CD4-positive, alpha-beta T cell treated with Interleukin-15 for 4 hours (primary cell): ENCODE measurements at places on chromosomes 12 and 14.

GRCh38 chr12:27014859-27015729, 910 bp upstream of the TM7SF3 start:
- DNase-seq, result no peak

DNA sequence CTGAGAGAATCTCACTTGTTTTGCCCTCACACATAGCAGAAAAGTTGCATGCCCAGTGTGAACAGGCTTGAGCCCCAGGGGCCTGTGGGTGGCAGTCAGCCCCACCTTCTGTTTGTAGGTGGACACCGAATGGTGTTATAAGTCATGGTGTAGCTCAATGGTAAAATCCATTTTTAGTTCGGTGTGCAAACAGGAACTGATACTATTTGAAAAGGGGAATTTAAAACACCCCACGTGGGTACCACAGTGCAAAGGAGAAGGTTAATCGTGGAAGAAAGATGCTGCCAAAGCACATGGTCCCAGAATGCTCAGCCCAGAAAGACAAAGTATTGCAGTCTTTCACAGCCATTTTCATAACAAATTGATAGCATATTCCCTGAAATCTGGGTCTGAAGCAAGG, 71.8 kb upstream of the GZMB start:
- no peak for DNase-seq

DNA sequence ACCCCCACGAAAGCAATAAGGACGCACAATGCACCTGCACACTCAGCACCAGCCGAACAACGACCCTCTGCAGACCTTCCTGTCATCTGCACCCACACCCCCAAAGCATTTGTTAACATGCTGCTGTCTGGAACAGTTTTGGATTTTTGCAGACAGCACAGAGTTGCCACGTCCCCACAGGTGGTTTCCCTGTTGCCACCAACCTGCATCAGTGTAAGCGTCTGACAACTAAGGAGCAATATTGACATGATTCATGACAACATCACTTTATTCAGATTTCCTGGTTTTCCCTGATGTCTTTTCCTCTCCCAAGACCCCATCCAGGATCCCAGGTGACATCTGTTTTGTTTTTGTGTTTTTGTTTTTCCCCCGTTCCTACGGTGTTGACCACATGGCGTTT, 150.7 kb upstream of the C14orf180 start:
- DNase-seq, result no peak

DNA sequence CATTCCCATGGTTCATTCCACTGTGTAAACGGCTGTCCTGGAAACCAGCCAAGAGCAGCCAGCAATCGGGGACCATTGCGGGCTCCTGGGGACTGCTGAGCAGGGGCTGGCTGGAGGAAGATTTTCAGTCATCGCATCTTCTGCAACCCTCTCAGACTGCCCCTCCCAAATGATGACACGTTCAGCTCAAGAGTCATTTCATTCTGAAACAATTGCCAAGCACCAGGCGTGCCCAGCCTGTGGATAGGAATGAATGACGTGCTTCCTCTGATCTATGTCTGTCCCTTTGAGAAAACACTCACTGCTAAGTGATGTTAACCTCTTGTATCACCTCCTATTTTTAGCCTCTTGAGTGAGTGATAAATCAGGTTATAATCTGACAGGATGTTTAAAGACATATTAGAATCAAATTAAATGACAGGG, 62.0 kb downstream of the NDUFA12 start:
- DNase-seq, result peak; percentile 38

GRCh38 chr14:105275267-105275946, 25.4 kb downstream of the BRF1 start:
- DNase-seq, result no peak

GRCh38 chr12:33093534-33093933, 197.0 kb upstream of the PKP2 start:
- DNase-seq, result no peak

- DNase-seq, result no peak
Observed at GRCh38 chr12:42421844-42422779, 96.1 kb downstream of the PPHLN1 start.

- DNase-seq, result no peak
Observed at GRCh38 chr12:24307153-24307552, 357.7 kb upstream of the SOX5 start.

- DNase-seq, result no peak
Observed at GRCh38 chr12:93244514-93245077, 133.1 kb upstream of the NUDT4 start.

GRCh38 chr12:1553987-1554982, 40.1 kb downstream of the FBXL14 start:
- no peak for DNase-seq

GRCh38 chr12:5172886-5173285, 129.2 kb downstream of the KCNA5 start:
- no peak for DNase-seq

GRCh38 chr14:91536327-91536726, 26.2 kb upstream of the PPP4R3A start:
- DNase-seq, result no peak

DNA sequence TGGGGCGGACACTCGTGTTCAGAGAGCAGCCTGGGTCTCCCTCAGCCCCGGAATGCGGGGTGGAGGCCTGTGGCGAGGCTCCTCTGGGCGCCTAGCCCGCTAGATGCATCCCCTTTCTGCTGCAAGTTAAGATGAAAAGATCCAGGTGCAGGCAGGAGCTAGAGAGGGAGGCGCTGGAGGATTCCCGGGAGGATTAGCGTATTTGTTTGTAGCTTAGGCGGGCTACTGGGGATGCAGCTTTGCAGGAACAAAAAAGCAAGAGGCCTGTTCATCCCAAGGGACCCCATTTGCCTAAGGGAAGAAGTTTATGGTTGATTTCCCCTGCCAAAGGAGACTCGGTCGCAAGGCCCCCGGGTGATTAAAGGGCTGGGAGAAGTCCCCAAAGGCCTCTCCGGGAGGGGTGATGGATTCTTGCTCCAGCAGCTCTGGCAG, 824 bp downstream of the CCDC177 start:
- DNase-seq, result no peak

DNA sequence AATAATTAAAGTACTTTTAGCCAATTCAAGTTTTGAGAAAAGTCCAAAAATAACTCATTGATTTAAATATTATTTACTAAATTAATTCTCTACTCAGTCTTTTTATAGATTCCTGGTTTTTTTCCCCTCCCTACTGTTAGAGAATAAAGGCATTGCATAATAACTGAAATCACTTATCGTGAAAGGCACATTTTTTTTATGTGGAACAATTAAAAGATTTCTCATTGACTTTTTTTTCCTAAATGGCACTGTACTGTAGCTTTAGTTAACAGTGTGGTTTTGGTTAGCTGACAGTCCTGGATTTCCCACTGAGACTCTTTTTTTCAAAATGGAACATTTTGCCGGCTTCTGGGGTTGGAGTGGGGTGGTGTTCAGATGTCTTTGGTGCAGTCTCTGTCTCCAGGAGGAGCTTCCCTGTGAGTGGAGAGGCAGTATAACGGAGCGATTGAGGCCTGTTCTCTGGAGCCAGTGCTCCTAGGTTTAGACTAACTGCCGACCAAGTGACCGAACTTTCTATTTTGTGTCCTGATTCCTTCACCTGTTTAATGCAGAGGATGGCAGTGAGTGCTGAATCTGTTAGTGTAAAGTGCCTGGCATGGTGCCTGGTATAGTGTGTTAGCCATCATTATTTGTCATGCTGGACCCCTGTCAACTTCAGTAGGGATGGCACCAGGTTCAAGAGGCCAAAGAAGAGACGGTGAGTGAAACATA, 117.7 kb downstream of the ADCK1 start:
- DNase-seq, result no peak

GRCh38 chr12:31218203-31219025, 107.5 kb downstream of the SINHCAF start:
- no peak for DNase-seq

DNA sequence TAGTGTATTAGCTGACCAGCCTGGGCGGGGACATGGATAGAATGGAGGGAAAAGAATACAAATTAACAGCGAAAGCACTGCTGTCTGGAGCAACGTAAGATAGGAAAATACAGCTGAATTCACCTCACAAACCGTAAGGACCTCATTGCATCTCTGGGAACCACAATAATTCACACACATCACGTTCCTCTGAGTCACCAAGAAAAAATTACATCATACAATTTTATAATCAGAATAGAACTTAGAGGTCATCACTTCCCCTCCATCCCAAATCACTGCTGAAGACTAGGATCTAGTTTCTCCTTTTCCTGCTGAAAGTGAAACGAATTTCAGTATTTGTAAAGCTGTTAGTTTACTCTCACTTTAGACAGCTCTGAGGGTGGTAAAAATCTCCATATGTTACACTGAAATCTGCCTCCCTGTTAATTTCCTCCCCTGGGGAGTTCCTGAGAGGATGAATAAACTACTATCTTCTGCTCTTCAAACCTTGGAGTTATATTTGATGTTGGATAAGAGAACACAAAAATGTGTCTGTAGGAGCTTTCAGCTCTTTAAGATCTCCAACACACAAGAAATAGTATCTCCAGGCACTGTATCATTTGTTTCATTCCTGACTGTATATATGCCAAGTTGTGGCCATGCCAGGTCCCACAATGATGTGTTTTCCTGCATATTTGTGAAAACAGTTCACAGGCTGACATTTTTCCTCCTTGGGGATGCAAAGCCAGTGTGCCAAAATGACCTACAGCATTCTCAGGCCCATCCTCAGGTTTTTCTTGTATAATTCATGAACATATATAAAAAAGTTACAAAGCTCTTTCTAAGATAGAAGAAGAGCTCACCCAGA, 63.8 kb upstream of the SSTR1 start:
- DNase-seq, result no peak

DNA sequence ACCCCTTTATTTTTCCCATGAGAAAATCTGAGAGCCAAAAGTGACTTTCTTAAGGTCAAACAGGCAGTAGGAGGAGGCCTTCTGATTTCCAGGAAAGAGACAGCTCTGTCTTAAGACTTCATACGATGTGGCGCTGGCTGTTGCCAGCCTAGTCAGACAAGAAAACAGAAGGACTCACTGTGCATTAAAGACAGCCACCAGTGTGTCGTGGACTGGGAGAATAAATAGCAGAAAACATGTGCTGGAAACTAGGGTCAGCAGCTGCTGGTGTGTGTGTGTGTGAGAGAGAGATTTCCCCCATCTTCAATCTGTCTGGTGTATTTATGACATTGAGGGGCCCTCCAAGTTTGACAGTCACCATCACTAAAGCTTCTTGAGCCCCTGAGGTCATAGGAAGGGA, 708.6 kb upstream of the TMEM132C start:
- no peak for DNase-seq

GRCh38 chr12:108571609-108572165, 9.3 kb downstream of the ISCU start:
- DNase-seq, result no peak

GRCh38 chr14:101761032-101761880, at the start of gene PPP2R5C:
PPP2R5C (plus strand) TSS chr14:101761709; CDS start chr14:101761894, 185 bp downstream.
- DNase-seq, result peak; percentile 85

DNA sequence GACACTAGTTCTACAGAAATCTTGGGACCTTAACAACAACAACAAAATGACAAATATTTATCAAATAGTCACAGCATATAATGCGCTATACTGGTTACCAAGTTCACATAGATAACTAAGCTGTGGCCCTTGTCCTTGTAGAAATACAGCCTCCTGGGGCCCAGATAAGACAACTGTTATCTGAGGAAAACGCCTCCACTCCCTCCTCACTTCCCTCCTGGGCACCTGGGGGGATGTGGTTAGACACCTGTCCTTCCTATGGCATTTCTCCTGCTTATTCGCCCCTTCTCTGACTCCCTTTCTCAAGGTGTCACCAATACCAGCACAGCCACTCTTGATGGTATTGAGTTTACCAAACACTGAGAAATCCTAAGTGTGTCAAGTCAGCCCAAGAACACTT, 419.4 kb downstream of the RAD51B start:
- no peak for DNase-seq

DNA sequence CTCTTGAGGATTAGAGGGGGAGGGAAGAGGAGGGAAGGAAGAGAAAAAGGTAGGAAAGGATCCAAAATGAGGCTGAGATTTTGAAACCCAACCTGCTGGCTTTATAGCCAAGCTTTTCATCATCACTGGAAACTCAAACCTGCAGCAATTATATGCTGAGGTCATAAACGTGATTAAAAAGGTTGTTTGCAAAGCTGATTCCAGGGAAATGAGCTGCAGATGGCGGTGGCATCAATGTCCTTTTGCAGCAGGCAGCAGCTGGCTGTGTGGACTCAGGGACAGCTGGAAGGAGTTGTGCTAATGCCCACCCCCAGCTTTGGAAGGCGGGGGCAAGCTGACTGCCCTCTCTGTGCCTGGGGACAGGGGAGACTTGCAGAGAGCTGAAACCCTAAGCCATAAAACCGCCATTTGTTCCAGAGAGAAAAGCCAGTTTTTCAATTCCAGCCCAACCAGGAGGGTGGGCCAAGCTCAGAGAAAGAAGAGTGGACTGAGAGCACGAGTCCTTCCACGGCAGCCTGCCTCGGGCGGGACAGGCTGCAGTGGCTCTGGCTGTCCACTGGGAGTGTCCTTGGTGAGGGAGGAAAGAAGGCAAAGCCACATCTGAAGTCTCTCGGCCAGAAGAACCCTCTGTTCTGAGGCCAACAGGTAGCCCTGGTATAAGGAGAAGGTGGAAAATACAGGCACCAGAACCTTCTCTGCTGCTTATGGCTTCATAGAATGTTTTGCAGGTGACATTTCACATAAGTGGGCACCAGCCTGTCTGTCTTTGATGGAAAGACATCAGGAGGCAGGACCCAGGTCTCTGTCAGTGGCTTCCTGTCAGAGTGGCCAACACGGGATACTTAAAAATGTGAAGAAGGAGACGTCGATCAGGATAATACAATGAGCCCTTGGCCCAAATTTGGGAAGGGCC, 90.7 kb downstream of the SINHCAF start:
- DNase-seq, result no peak

DNA sequence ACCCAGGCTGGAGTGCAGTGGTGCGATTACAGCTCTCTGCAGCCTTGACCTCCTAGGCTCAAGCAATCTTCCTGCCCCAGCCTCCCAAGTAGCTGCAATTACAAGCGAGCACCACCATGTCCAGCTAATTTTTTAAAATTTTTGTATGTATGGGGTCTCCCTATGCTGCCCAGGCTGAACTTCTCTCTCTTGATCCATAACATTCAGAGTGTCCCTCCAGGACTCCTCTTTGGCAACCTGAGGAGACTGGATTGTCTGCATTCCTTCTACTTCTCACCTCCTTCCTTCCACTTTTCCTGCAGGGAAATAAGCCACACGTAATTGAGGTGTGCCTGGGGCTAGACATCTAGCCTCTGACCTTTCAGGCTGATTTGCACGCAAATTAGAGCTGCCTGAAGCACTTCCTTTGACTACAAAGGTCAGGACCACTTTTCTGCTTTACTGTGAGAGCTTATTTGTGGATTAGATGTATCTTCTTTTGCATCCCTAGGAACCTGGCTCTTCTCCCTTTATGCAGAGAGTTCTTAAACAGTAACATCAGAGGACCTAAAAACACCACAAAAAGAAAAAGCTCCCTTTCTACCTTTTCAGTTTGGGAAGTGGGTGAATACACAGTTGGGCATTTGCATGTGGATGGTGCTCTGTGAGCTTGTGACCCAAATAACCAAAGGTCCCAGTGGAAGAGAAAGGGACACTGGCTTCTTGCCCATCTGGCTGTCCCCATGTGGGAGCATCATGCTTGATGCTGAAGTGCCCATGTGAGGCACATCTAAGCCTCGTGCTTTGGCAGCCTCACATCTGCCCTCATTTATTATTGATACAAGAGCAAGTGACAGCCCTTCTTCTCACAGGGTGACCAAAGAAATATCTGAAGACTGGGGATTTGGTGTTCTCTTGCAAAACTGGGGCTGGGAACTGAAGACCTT, 33.5 kb downstream of the PYGL start:
- DNase-seq, result no peak

- DNase-seq, result no peak
Observed at GRCh38 chr14:86790408-86791364, 1202.3 kb downstream of the GALC start.
